ENCODE measurements at places on chromosomes 16 and 17.

DNA sequence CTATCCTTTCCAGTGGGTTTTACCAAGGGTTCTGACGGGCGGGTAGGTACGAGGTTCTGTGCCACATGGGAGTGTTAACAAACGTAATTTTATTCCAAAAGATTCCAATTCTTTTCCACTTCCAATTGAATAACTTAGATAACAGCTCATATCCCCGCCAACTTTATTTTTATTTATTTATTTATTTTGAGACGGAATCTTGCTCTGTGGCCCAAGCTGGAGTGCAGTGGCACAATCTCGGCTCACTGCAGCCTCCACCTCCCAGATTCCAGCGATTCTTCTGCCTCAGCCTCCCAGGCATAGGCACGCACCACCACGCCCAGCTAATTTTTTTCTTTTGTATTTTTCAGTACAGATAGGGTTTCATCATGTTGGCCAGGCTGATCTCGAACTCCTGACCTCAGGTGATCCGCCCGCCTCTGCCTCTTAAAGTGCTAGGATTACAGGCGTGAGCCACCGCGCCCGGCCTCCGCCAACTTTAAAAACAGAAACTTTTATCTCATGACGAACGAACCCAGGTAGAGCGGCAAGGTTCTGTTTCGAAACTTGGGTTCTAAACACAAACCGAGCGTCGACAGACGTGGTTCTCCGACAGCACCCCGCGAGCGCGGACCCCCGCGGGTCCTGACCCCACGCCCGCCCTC, 613 bp downstream of the ECI1 start:
- DNase-seq, result no peak

- DNase-seq, result no peak
Observed at GRCh38 chr16:4876646-4877379, 29.5 kb downstream of the UBN1 start.

- DNase-seq, result no peak
Observed at GRCh38 chr17:16516594-16517051, 24.6 kb upstream of the LRRC75A start.

DNA sequence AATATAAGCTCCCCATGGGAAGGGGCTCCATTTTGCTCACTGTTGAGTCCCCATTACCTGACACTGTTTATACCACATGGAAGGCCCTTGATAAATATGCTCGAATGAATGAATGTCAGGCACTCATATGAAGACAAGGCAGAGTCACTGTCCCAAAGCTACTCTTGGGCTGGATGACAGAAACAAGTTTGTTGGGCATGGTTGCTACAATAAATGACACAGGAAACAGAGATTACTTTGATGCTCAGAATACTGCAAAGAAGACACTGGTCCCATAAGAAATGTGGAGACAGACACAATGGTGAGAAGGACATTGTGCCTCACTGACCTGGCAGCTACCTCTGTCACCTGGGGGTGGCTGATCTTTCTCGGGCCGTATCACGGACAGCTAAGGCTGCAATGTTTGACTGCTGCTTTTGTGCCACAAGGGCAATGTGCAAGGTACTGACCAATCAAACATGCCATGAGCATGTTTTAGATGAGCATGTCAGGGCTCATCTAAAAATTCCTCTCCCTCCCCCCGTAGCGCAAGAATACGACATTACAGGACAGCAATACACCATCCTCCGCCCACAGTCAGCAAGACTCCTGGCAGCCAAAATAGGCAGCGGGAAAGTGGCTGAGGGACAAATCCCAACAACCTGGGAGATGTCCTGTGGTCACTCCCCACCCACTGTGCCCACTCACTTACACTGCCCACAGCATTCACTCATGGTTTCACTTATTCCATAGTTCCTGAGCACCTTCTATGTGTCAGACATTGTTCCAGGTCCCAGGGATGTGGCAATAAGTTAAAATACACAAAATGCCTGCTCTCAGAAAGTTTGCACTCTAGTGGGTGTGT, 5.0 kb downstream of the PIK3R6 start:
- no peak for DNase-seq

GRCh38 chr17:31374094-31374447, 17.4 kb upstream of the RAB11FIP4 start:
- DNase-seq, result no peak

DNA sequence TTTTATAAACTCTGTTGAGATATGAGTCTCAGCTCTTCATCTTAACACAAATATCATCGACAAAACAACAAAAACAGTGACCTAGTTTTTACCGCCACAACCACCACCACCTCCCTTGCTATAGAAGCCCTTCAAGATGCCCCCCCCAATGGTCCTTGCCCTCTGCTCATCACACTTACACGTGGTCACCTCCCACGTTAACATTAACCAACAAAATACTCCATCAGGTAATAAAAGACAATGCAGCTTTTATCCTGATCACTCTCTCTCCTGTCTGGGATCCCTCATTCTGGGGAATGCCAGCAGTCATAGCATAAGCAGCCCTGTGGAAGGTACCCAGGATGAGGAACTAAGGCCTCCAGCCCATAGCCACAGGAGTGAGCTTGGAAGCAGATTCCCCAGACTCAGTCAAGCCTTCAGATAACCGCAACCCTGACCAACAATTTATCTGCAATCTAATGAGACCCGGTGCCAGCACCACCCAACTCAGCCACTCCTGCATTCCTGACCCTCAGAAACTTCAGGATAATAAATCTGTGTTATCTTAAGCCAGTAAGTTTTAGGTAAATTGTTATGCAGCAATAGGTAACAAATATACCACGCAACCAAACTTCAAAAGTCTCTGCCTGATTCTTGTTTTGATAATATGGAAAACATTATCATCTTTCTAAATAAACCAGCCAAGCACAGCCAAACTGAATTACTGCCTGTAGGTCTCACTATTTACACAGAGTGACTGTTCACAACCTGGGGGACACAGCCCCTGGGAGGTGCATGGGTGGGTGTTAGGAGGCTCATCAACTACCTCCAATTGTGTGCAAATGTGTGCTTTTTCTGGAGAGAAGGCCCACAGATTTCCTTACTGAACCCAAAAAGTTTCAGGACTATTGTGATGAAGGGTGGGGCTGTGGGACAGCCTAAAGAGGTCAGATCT, 6.1 kb downstream of the PECAM1 start:
- DNase-seq, result no peak

DNA sequence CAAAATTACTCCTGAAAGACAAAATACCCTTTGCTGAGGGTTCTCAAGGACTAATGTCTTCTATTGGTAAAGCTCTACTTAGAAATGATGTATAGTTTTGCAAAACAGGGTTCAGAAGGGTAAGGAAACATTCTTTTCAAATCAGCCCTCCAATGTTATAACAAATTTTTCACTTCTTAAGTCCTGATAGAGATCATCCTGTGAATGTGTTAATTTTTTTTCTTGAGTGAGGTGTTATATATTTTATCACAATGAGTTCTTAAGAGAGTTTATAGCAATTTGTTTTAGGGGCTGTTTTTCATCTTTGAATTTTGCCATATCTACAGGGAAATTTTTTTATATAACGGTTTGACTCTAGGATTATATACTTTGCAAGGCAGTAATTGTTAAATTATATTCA, 29.5 kb downstream of the CYB5B start:
- DNase-seq, result no peak

DNA sequence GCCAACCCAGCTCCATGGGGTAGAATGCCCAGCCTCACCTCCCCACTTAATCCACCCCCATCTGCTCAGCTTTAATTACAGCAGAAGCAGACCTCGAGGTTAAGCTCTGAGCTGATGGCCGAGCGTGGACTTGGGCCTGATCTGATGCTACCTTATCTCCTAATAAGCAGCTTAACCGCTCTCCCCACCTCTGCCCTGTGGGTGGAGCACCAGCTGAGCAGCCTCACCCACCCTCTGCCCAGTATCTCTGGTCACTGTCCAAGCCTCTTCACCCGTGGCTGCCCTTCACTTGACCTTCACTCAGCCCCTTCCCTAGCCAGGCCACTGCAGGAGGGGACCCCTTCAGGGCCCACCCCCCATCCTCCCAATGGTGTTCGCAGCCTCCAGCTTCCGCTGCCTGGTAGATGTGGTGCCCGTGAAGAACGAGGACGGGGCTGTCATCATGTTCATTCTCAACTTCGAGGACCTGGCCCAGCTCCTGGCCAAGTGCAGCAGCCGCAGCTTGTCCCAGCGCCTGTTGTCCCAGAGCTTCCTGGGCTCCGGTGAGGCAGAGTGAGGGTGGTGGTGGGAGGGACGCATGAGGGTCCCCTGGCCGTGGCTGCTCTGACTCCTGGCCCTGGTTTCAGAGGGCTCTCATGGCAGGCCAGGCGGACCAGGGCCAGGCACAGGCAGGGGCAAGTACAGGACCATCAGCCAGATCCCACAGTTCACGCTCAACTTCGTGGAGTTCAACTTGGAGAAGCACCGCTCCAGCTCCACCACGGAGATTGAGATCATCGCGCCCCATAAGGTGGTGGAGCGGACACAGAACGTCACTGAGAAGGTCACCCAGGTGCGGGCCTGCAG, 6.8 kb downstream of the KCNH6 start:
- DNase-seq, result no peak

DNA sequence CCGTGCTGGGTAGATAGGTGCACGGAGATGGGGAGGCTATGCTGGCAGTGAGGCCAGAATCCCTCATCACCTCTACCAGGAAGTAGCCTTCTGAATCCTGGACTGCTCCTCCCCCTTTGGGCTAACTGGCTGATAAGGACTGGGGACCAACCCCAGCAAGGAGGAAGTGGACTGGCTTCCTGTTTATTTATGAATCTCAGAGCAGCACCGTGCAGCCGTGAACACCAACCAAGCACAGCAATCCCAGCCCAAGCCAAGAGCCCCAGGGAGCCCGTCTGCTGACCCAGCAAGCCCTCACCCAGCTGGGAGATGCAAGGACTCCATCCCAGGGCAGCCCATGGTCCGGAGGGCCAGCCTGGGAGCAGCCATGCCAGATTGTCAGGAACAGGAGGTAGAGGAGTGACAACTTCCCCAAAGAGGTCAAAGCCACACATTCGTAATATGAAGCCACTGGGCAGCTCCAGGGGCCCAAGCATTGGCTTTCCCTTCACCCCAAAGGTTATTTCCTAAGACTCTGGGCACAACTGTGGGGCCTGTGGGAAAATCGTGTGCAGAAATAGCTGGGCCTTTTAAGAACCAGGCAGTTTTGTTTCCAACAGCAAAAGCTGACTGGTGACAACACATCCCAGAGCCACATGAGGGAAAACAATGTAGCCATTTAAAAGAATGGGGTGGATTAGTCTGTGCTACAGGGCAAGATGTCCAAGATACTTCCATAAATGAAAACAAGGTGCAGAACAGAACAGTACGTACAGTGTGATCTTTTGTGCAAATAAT, 23.9 kb downstream of the PHB1 start:
- DNase-seq, result no peak

DNA sequence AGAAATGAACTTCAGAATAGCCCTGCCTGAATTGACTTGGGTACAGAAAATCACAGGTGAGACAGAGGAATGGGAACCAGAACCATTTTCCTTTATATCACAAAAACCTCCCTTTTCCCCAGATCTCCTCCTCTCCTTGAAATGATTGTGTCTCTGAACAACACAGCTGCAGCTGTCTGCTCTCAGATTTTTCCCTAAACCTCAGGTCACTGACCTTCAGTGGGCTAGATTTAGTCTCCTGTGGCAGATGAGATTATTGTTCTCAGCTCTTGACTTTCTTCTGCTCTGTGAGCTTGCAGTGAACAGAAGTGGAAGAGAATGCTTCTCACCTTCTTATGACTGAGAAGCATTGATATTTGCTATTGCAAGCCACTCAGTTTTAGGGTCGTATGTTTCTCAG, 92.3 kb upstream of the FAM20A start:
- DNase-seq, result no peak

DNA sequence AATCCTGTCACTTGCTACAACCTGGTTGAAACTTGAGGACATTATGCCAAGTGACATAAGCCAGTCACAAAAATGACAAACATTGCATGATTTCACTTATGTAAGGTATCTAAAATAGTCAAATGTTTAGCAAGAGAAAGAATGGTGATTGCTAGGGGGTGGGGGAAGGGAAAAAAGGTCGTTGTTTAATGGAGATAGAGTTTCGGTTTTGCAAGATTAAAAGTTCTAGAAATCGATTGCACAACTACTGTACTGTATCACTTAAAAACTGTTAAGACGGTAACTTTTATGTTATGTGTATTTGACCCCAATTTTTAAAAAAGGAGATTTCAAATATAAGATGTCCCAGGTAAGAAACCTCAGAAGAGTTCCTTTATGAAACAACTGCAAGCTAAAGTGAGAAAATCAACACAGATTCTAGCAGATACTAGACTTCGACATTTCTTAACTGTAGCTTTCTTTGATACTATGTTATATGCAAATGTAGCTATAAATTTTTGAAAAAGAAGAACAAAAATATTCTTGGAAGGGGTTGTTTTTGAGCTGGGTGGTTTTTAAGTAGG, 5.9 kb downstream of the MEOX1 start:
- DNase-seq, result no peak

DNA sequence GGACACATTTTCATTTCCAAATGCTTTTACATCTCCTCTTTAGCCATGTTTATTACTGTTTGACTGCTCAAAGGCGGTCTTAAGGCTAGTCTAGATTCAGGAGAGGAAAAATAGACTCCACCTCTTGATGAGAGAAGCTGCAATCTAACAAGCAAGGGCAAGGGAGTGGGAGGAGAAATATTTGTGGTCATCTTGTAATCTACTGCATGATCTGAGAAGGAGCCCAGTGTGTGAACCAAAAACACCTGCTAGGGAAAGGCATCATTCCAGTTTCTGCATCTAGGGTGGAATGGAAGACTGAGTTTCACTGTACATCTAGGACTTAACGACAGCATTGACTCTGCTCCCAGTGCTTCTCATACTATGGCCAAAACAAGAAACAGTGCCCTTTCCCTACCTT, 232.2 kb upstream of the HS3ST3A1 start:
- DNase-seq, result no peak

DNA sequence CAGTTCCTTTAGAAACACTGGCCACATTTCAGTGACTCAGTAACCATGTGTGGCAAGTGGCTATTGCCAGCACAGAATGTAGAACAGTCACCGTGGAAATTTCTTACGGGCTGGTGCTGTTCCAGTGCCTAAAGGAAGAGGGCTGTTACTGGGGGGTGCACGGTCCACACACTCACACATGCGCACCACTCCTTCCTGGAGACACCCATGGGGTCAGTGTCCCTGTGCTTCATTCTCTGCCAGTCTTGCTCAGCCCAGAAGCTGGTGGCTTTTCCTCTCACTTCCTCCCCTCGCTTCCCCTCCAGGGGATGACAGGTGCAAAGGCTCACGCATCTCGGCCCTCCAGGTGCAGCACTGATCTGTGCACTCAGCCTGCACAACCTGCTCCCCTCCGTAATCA, 115.6 kb downstream of the CCDC182 start:
- DNase-seq, result no peak

DNA sequence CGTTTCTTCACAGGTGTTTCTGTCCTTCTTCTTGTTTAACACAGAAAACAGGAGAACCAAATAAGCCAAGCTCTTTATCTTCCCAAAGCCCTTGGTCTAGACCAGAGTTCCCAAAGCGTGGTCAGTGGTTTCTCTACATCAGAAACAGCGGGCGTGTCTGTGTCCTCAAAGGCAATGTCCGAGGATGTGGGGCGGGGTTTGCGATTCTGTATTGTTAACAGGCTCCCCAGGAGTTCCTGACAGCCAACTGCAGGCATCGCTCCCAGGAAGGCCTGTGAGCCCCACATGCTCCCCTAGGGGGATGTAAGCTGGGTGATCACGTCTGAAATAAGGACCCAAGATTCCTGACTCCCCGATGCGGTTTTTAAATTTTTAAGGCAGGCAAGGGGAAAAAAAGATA, 28.4 kb upstream of the SLC25A19 start:
- no peak for DNase-seq
